ENCODE measurements at places on chromosomes 2 and 18.

GRCh38 chr2:10331027-10331701 lies 28.5 kb downstream of the HPCAL1 start:
- DNase-seq, result peak; percentile 77

DNA sequence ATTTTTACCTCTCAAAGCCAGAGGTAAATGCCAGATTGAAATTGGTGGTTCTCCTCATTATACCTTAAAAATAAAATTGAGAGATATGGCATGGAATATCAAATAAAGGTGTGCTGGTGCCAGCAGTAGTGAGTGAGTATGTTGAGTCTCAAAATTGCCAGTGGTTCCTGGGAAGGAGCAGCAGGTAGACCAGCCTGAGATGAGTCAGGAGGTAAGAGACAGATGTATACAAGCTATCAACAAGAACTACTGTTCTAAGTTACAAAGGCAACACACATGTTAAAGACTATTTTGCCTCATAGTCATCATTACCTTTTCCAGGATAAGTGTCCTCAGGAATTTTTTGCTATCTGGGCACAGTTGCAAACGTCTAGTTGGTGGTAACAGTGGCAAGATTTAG lies 1.3 kb upstream of the UPP2 start:
- DNase-seq, result no peak

- no peak for DNase-seq
Observed at GRCh38 chr2:19119326-19120001, 239.0 kb downstream of the OSR1 start.

- no peak for DNase-seq
Observed at GRCh38 chr2:176832086-176832485, 380.5 kb upstream of the HNRNPA3 start.

GRCh38 chr18:74376523-74376922 lies 60.9 kb downstream of the C18orf63 start:
- no peak for DNase-seq

- no peak for DNase-seq
Observed at GRCh38 chr2:240986787-240987411, 11.5 kb upstream of the SNED1 start.

DNA sequence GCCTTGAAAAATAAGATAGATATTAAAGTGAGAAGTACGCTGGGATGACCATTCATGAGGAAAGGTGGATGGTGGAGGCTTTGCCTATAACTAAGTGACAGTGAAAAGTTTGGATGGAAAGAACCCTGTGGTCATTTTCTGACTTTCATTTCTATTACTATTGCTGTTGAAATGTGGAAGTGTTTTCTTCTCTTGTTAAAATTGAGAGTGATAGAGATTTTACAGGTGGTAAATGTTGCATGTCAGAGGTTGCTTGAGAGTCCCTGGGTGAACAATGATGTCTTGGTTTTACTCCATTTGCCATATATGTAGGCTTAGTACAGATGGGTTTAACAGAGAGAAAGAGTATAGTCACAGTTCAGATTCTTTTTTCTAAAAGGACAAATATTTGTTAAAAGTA lies 18.4 kb downstream of the NCOA1 start:
- no peak for DNase-seq

GRCh38 chr2:70199320-70199864 lies 8.6 kb upstream of the C2orf42 start:
- peak; percentile 18 for DNase-seq

DNA sequence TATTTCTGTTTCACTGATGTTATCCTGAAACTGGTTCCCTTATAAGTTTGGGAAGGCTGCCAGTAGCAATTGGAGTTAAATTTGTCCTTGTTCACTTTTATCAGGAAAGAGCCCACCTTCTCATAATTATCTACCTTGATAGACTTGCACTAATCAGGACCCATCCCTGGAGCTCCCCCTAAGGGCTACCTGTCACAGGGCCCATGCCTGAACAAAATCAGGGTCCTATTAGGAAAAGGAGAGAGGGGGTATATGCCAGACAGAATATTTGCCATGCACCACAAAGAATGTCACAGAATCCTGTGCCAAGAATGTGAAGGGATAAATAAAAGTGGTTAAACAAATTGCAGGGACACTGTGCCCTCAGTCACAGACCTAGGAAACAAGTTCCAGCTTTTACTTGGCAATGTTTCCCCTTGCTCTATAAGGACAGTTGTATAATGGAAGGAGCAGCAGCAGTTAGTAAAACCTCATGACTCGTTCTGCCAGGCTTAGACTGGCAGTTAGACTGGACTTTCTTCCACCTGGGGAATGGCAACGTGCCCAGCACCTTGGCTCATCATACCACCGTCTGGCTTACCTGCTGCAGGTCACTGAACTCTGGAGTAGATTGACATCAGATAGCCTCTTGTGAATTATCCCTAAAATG lies 32.3 kb upstream of the VWC2L start:
- no peak for DNase-seq

DNA sequence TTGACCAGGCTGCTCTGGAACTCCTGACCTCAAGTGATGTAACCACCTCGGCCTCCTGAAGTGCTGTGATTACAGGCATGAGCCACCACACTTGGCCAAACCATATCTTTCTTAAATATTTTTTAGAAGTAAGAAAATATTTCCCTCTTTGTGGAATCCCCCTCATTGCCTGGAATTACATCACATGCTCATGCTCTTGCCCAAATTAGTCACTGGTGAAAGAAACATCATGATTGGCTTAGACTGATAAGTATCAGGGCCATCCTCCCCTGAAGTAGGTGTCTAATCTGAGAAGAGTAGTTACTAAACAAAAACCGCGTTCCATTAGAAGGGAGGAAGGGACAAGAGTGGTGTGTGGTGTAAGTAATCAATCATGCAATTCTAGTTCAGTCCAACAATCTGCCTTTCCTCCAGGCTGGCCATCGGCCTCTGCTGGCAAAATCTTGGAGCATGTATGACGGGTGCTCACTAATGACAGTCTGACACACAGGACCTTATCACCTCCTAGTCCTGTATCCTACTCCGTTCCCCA lies 52.3 kb upstream of the SCG2 start:
- no peak for DNase-seq

DNA sequence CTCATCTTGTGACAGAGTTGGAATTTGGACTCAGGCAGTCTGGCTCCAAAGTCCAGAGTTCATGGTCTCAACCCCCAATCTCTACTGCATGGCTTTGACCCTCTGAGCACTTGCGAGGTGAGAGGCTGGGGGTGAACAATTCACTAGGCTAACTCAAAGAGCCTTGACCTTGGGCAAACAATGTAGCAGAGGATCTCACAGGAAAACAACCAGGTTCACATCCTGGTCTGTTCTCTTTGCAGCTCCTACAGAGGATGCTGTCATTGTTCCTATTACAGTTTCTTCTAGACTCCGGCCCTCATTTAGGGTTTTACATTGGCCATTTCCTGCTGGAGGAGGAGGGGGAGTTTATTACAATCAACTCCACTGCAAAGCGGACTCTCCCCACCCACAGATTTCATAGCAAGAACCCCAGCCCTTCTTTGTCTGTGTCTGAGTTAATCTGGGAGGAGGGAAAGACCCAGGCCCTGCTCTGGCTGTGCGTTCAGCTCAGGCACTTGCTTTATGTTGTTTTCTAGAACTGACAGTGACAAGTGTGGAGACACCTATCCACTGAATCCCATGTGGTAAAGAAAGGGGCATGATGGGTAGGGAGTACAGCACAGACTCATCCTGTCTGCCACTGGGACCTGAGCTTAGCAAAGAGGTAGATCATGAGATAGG lies 101.6 kb downstream of the LBH start:
- DNase-seq, result no peak

DNA sequence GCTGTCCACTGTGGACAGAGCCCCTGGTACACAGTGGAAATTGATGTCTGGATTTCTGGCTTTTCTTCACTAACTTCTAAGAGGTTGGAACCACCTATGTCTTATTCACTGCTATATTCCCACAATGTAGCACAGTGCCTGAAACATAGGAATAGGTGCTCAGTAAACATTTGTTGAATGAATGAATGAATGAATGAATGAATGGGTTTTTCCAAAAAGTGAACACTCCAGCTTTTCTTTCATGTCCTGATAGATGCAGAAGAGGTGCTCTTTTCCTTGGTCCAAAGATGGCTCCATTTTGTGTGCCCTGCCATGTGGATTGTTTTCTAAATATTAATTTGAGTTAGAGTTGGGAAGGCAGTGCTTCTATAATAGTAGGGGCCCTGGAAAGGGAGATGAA lies 124.1 kb downstream of the SP3 start:
- DNase-seq, result no peak

DNA sequence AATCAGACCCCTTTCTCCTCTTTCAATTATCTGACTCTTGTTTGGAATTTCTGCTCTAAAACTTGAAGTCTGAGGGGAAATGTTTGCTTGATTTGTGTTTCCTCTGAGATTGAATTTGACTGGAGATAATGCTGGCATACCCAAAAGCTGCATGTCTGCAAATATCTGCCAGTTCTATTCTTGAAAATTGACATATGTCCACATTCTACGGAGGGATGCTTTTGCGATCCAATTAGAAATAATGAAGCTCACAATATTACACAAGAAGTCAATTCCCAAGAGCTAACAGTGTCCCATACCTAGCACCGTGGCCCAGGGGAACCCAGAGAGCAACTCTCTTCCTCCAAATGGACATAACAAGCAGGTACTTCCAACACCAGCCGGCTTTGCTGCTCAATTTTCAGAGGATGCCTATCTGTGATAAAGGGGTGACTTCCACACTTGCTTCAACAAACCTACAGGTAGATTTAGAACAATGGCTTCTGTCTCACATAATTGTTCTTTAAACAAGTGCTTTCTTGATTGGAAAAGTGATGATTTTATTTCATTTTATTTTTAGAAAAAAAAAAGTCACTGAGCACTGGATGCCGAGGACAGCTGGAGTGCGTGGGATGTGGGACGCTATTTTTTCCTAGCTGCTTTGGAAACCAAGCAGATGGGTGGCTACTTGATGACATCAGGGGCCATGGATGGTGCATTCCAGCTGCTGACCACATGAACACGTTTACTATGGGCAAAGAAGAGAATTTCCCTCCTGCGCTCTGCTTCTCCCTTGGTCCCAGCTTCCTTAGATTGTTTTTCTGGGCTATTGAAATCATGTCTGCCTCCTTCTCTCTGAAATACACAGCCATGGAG lies 488.9 kb downstream of the RNF144A start:
- DNase-seq, result no peak

GRCh38 chr2:236180831-236181453 lies 12.8 kb upstream of the GBX2 start:
- peak; percentile 10 for DNase-seq

- DNase-seq, result no peak
Observed at GRCh38 chr2:148914463-148914862, 39.4 kb downstream of the KIF5C start.

GRCh38 chr2:26850000-26850431 lies 2.1 kb downstream of the DPYSL5 start:
- no peak for DNase-seq

DNA sequence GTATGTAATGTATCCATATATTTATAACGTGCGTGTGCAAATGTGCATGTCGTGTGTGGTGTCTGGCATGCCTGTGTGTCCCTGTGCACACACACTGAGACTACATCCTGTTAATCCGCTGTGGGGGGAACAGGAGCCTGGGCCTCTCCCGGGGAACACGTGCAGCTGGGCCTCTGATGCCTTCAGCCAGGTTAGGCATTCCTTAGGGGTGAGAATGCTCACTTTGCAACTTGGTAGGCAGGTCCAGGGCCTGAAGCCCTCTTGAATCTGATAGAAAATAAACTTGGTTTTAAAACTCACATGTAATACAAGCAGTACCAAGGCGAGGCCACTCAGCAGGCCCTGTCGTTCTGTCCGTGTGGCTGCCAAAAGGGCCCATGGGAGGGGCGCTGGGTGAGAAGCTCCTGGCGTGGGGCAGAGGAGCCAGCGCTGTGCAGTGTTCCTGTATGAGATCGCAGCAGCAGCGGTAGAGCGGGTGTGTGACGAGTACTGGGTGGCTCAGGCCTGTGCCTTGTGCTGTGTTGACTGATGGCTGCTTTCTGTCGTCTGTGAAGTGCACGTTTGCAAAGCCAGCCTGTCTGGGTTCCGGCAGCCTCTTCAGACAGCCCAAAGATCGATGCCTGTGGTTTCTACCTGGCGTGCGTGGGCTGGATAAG lies 16.2 kb downstream of the SALL3 start:
- no peak for DNase-seq

DNA sequence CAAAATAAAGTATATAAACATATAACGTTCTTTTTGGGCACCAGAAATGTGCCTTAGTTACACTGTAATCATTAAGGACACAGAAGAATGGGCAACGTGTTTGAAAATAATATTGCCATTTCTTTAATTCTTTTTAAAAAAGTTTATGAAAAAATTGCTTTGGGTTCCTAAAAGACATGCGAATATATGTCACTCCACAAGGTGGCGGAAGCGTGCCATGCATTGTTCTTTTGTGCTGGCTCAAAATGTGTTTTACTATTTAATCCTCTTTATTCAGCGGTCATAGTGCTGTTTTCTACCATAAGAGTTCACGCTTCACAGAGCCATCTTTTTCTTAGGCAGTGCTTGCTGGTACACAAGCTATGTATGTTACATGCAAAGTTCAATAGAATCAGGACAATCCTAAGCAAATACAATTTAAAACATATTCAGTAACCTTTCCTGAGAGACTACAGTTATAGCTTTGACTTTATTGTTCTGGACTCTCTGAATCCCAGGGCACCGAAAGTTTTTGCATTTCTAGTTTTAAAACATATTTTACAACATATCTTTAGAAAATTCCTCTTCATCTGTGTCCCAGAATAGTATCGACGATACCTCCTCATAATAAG lies 147.8 kb upstream of the ERBB4 start:
- DNase-seq, result peak; percentile 24

GRCh38 chr2:25297738-25298137 lies 44.0 kb downstream of the DNMT3A start:
- no peak for DNase-seq

DNA sequence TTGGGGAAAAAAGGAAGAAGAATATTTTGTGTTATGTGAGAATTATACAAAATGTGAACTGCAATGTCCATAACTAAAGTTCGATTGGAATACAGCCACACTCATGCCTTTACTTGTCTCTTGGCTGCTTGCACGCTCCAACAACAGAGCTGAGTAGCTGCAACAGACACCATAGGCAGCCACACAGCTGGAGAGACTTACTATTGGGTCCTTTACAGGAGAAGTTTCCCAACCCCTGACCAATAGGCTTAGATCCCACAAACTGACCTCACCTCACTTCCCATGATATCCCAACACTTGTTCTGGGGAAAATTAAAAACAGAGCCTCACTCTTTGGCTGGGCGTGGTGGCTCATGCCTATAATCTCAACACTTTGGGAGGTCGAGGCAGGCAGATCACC lies 213.8 kb downstream of the SH3BP4 start:
- DNase-seq, result no peak

GRCh38 chr2:190791976-190792575 lies 88.5 kb upstream of the GLS start:
- DNase-seq, result no peak

DNA sequence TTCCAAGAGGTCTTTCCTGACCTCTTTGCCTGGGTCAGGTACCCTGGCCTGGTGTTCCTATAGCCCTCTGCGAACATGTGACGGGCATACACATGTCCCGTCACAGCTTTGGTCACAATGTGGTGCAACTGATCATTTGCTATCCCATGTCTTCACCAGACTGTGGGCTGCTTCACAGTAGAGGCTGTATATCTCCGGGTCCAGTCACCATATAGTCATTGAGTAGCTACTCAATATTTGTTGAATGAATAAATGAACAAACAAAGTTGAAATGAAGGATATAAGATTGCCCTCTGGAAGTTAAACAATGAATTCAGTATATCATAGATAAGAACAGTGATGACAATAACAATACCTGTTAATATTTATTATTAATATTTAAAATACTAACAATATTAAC lies 16.8 kb downstream of the AOX1 start:
- DNase-seq, result no peak
